ENCODE measurements at places on chromosomes 2 and 18. TPM values are rescaled to one million over a fixed set of nuclear protein-coding genes. Genes with fewer than 3 reads are reported as not detected.
A peak's percentile ranks its signal among the peaks of the same experiment; 100 is the strongest.

GRCh38 chr2:230128623-230129342, 60.1 kb upstream of the SLC16A14 start:
- DNase-seq, result no peak

The IL36RN gene
- total RNA-seq, result not detected

The SLC5A7 gene
- total RNA-seq, result not detected

The DSC3 gene
- not detected for total RNA-seq

- no peak for DNase-seq
These were observed 91.5 kb downstream of the MALT1 start for GRCh38 chr18:58762781-58763171.

The IL36A gene
- 0.34 TPM for total RNA-seq

DNA sequence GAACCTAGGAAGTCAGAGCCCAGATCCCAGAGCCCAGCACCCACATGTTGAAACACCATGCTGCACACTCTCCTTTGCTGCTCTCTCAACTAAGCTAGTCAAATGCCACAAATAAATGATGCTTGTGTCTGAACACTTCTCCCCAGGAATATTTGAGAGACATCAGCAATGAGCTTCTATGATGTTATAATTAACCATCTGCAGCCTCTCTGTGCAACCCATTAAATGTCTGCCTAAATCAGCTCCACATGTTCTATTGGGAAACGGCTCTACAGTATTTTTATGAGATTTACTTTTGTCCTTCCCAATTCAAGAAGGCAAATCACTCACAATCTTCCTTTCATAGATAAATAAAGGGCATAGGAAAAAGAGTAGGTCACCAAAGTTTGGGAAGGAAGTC, 266.8 kb upstream of the PARD3B start:
- DNase-seq, result no peak

DNA sequence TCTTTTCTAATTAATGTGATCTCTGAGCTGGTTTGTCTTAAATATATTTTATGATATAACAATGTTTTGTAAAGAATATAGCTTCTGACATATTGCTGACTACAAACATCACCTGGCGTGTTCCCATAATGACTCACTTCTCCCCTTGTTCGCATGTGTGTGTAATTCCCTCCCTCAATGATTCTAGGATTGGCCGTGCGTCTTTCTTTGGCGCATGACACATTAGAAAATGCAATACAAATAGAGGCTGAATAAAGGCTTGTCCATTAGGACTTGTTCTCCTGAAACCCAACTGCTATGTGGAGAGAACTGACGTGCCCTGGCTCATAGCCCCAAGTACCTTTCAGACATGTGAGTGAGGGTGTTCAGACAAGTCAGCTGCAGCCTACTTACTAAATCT, 159.7 kb upstream of the CDH20 start:
- DNase-seq, result no peak

The NT5DC4 gene
- not detected for total RNA-seq

The SERPINB4 gene
- total RNA-seq, result not detected

The SCYGR7 gene
- total RNA-seq, result not detected

DNA sequence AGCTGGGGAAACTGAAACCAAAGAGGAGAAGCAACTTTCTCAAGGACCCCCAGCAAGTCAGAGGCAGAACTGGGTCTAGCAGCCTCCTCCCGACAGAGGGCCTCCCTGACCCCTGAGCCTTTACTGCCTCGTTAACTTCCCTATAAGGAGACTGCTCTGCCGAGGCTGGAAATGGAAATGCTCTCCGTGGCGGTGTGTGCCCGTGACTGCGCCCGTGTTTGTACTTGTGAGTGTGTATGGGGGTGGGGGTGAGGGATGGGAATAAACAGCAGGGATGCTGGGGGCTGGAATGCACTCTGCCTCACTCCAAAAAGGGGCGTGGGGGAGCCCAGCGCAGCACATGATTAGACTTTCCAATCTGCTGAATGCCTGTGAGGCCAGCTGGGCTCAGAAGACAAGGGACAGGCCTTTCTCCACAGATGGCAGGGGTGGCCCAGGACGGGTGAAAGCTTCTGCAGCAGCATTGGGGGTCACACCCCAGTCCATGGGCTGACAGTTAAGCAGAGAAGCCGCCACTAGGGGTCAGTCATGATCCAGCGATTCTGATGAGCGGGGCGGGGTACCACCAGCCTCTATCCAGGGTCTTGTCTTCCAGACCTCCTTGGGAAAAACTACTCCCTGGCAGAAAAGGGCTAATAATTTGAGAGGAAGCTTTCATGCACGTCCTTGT, 26.8 kb downstream of the MPHOSPH10 start:
- DNase-seq, result peak; percentile 22

GRCh38 chr2:26580151-26580550, 61.0 kb downstream of the CIB4 start:
- DNase-seq, result no peak

DNA sequence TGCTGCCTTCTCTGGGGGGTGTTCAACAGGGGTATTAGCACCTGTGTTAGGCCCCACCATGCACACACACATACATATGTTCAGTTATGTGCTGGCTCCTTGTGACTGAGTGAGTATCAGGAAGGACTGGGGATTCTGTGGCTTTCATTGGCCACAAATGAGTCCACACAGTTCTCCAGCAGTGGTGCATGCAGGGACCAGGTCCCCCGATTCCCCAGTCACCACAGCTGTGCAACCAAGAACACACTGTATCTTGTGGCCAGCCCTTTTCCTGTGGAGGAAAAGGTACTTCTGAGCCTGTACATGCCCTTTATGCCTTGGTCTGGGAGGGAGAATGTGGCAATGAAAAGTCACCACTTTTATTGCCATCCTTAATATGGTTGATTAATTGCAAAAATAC, 74.9 kb upstream of the KLF7 start:
- DNase-seq, result no peak

All from activated T-helper 2 cell treated with anti-CD3 and anti-CD28 coated beads, Interferon-gamma antibody, Interleukin-2, Interleukin-4, amounts not matched to agents 10 μg/mL and 5 μg/mL and 100 μg/mL, durations not matched to agents 14 hours and 24 hours and 36 hours (primary cell).